NCI-H226 (cell line): ENCODE measurements at places on chromosomes 4 and X.

DNA sequence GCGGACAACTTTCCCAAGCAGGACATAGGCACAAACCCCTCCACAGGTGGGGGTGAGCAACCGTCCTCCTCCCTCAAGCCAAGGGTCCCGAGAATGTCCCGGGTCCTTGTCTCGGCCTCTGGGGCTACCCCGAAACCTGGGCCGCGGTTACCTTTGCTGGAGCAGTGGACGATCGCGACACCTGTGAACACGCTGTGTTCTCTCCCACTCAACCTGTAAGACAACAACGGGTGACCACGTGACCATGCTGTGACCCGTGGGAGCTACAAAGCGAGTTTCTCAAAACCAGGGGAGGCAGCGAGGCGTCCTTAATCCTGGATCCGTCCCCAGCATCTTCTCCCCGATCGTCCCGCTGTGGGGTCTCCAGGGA lies 17.9 kb downstream of the ASMTL start:
- no peak for DNase-seq

DNA sequence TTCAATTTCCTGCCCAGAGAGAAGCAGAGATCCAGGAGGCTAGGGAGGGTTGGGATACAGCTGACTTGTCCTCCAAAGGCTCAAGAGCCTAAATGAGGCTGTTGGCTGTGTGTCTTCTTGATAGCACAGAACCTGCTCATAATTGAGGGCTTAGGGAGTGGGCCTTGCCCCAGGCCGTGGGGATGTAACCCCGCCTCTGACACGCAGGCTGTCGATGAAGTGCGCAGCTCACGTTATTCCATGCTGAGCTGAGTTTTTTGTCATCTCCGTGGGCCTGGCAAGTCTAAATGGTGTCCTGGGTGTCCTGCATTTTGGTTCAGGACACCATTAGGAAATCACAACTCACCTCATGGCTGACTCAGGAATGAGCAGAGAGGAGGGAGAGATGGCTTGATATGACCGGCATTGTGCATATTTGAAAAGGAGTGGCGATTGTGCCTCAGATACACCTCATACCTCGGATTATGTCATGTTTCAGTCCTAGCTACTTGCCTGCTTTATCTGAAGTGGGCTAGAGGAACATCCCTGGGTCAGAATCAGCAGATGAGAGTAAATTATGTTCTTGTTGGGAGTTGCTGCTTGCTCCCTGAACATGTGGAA lies 43.7 kb downstream of the FHDC1 start:
- DNase-seq = peak; percentile 49

GRCh38 chr4:56434599-56435139 lies 746 bp downstream of the PPAT start:
- peak; percentile 76 for DNase-seq

DNA sequence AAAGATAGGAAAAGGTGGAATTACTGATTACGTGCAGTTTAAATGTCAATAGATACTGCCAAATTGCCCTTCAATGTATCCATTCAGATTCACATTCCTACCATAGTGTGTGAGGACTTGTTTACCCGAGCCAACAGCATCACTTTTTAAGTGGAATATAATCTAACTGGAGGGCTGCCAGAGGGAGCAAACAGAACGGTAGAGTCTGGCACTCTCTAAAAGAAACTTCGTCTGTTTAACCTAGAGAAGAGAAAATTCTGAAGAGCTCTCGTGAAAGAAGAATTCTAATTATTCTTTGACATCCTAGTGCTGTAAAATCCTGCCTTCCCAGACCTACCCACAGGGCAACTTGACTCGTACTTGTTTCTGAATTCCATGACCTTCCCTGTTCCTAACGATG lies 23.2 kb downstream of the SMIM43 start:
- no peak for DNase-seq

DNA sequence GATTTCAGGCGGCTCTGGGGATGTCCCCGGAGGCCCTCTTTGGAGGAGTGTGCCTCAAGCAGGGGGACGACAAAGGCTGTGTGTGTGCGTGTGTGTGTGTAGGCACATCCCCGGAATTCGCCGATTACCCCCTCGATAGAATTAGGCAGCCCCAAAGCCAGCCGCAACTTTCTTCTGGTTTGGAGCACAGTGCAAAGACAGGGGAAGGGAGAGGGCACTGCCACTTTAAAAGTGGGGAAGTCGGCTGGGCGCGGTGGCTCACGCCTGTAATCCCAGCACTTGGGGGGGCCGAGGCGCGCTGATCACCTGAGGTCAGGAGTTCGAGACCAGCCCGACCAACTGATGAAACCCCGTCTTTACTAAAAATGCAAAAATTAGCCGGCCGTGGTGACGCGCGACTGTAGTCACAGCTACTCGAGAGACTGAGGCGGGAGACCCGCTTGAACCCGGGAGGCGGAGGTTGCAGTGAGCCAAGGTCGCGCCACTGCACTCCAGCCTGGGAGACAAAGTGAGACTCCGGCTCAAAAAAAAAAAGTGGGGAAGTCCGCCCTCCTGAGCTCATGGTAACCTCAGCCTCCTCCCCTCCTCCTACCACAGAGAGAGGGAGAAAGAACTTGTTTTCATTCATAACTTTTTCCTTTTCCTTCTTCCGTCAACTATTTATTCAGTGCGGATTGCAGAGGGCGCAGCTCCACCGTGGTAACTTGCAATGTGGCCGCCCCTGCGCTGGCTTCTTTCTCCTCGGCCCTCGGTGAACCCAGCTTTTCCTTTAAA lies 2.4 kb downstream of the SPRY1 start:
- peak; percentile 9 for DNase-seq

DNA sequence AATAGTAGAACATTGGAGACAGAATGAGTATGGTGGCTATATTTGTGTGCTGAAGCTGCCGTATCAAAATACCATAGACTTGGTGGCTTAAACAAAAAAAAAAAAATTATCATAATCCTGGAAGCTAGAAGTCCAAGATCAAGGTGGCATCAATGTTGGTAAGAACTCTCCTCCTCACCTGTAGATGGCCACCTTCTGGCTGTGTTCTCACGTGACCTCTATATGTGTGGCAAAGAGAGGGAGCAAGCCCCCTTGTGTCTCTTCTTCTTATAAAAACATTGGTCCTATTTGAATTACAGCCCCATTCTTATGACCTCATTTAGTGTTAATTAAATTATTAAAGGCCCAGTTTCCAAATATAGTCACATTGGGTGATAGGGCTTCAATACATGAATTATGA lies 1640.9 kb upstream of the PCDH7 start:
- no peak for DNase-seq

- no peak for DNase-seq
These were observed 37.0 kb downstream of the IRS4 start for GRCh38 chrX:108699368-108699767.

DNA sequence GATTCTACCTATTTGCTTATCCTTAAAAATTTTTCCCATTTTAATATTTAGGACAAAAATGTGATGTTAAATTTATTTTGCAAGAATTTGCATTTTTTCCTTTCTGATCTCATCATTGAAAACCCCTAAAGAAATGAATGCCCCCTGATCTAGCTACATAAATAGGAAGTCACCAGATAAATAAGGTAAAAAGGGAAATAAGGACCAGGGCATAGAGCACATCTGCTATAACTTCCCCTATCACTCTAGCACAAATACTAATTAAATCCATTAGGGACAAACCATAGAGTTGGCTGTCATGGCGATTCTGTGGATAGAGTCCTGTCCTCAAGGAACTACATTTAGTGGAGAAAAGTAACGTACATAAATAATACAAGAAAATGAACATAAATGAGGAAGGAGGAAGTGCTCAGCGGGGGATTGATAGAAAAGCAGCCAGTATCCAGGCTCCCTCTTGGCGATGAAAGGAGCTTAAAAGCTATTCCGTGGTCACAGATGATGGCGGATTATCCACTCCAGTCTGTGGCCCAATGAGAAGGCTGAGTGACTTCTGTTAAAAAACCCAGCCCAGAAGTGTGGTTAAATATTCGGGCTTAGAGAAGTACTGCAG lies 76.9 kb upstream of the RPL34 start:
- DNase-seq = no peak

DNA sequence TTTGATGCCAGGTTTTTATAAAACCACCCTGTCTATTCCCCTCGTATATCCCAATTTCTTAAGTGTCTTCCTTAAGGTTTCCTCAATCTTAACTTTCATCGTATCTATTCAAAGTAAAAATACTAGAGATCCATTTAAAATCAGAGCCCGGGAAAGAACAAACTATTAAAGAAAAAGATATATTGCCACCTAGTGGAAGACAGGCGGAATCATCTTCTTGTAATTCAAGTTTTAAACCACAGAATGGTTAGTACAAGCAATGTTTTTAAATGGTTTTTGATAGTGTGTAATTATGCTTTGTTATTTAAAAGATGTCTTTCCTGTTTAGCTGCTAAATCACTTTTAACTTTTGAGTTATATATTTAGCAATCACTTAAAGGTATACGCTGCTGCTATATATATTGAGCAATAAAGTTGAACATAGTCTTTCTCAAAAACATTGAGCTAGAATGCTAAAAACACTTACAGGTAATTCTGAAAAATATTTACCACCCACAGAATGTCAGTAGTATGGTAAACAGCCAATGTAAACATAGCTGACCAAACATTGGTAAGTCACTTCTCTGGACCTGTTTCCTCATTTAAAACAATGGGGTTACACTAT lies 18.2 kb downstream of the PRDM8 start:
- DNase-seq = no peak

DNA sequence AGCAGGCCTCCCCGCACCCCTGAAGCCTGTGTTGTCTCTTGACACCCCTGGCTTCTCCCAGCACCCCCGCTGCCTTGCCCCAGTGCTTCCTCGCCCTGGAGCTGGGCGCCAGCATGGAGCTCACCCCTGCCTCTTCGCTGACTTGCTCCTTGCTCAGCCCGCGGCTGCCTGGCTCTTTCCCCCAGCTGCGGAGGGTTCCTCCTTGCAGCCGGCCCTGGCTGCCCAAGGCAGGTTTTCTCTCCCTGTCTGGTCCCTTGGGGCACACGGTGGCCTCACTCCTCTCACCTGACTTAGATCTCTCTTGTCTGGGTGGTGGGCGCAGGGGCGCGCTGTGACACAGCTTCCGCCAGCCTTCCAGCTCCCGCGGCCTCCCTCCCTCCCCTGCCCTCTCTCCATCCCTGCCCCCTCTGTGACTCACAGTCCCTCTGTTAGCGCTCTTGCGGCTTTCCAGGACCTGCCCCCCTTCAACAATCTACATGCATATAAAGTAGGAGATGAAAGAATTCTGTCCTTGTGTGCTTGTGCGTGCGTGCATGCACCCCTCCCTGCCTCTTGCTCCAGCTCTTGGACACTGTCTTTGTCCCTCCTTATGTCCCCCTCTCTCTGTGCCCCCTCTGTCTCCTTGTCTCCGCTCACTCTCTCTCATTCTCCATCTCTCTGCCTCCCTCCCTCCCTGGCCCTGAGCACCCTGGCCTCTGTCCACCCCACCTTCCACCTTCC lies 2.2 kb downstream of the PLXNB3 start:
- DNase-seq = no peak

- DNase-seq = no peak
These were observed 12.7 kb upstream of the RHOXF2B start for GRCh38 chrX:120090208-120090607.

DNA sequence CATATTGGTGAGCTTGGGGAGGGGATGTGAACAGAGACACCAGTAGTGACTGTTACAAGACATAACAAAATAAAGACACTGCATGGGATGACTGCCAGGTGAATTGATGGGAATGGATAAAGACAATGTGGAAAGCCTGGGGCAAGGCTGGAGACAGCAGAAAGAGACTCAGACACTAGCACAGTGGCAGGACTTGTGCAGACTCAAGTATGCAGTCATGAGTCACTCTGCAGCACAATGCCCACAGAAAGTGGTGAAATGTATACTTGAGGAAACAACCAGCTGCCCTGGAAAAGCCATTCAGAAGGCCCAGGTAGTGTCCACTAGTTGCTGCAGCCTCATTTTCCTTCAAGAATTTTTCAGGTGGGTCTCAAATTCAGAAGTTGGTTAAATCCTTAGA lies 452.3 kb downstream of the MID1IP1 start:
- no peak for DNase-seq

DNA sequence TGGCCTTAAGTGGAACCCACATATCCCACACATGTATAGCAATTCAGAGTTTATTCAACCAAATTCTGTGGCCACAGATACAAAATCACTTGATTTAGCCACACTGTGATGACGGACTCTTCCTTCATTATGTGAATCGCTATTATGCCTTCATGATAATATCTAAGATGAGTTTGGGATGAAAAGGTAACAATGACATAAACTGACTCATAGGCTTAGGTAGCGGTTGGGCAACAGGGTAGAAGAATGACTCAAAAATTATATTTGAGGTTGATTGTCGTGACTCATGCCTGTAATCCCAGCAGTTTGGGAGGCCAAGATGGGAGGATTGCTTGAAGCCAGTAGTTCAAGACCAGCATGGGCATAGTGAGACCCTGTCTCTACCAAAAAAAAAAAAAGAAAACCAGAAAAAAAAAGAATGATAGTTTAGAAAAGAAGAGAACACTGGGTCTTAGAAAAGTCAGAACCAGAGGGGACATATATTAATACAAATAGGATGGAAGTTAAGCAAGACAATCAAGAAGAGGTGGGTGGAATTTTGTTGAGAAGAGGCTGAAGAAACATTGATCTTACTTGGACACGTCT lies 70.4 kb upstream of the USP9X start:
- peak; percentile 33 for DNase-seq

GRCh38 chr4:99847362-99847976 lies 30.8 kb downstream of the DAPP1 start:
- no peak for DNase-seq

DNA sequence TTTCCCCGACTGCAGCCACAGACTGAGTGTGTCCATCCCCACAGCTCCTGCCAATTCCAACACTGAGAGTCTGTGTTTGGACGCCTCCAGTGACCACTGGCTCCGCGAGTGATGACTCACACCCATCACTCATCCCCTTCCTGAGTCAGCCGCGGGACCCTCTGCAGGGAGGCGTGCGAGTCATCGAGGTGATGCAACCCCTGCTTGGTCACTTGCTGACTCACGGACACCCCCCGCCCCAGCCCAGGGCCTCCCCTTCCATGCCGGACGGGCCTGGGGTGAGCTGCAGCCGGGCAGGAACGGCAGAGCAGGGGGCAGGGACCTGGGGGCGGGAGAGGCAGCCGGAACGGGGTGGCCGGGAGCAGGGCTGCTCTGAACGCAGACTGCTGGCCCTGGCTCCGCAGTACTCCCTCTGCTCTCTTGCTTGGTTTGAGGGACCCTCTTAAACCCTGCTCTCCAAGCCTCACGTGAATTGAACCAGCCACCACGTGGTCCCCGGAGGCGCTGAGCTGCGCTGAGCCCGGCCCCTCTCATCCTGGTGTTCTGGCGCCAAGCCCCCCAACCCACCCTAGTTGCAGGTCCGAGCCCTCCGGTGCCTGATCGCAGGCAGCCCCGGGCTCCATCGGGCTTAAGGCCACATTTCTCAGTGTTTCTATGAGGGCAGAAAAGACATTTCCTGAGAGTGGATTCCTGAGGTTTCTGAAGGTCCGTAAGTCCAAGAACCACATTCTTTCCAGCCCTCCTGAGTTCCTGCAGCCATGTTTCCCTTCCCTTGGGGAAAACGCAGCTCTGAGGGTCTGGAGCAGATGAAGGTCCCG lies 32.4 kb downstream of the FGFRL1 start:
- peak; percentile 96 for DNase-seq

GRCh38 chr4:164748375-164748774 lies 5.6 kb upstream of the SMIM31 start:
- no peak for DNase-seq
